Renal pelvis (tissue), 12 donors: ENCODE measurements at places on chromosomes 7 and 10.

DNA sequence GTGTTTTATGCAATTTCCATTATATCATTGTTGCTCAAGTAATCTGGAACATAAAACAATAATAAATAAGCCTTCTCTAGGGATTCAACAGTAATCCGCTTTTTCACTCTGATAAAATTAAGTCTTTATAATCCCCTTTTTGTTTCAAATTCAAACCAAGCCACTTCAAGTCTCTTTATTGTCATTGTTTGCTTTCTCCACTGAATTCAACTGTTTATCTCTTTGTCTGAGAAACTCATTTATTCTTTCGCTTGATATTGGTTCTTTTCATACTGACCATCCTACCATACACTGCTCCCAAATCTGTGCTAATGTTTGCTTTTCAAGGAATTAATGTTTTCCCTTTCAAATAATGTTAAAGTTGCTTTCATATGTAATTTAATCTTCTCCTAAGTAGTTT is 550.4 kb upstream of the PCDH15 start:
- DNase-seq: no peak

DNA sequence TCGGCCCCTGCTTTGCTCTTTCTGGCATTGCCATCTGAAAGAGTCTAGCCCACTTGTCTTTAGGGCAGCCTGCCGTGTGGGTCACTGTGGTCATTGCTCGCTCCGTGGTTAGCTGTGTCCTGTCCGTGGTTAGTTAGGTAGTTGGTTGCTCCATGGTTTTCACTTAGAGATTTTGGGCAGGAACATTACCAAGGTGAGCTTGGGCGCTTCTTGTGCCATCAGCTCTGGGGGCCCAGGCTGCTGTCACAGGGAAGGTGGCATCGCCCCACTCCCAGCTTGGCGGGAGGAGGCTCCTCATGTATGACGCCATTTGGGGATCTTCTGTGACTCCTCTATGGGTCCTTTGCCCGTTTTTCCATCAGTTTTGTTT is 53.1 kb downstream of the INPP5A start:
- DNase-seq: no peak

GRCh38 chr10:119078422-119079179 is 2.0 kb downstream of the EIF3A start:
- DNase-seq: no peak

- no peak for DNase-seq
Observed at GRCh38 chr7:98800996-98801395, 68.8 kb downstream of the TMEM130 start.

DNA sequence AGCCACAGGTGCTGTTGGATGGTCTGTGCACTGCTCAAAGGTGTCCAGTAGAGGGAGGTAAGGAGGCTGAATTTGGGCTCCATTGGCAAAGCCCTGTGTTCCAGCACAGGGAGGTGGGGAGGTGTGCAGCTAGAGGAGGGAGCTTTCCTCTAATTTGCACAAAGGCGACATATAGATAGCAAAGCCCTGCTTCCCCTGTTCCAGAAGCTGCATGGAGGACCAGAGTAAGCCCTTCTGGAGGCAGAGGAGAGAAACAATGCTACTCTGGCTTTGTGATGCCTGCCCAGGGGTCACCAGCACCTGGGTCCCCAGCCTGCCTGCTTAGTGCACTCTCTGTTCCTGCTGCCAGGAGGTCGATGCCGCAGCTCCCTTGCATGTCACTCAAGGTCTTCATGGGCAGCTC is 3.4 kb upstream of the ARHGAP22 start:
- DNase-seq: no peak
